Activated naive CD4-positive, alpha-beta T cell (primary cell): ENCODE measurements at places on chromosomes 5 and 9.

- DNase-seq = no peak
Measured at GRCh38 chr9:123865226-123866000, 64.5 kb downstream of the DENND1A start.

DNA sequence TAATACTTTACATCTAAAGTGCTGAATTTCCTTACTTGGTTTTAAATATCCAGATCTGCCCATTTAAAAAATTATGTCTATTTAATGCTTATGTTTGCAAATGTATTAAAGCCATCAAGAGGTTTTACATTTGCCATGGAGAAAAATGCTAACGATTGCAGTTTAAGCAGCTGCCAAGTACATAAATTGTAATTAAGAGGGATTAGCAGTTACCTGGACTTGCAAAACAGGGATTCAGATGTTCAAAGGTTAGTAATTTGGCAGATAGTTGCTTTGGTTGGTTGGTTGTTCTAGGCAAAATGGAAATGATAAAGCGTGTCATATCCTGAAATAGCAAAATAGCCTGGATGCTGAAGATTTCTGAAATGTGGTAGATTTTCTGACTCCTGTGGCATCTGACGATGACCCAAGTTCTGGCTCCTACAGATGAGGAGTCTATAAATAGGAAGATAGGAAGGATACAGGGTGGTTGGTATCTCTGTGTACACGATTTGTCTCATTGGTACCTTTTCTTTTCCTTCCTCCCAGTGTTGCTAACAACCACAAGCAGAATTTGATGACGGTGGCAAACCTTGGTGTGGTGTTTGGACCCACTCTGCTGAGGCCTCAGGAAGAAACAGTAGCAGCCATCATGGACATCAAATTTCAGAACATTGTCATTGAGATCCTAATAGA, 282.9 kb downstream of the NR3C1 start:
- no peak for DNase-seq

DNA sequence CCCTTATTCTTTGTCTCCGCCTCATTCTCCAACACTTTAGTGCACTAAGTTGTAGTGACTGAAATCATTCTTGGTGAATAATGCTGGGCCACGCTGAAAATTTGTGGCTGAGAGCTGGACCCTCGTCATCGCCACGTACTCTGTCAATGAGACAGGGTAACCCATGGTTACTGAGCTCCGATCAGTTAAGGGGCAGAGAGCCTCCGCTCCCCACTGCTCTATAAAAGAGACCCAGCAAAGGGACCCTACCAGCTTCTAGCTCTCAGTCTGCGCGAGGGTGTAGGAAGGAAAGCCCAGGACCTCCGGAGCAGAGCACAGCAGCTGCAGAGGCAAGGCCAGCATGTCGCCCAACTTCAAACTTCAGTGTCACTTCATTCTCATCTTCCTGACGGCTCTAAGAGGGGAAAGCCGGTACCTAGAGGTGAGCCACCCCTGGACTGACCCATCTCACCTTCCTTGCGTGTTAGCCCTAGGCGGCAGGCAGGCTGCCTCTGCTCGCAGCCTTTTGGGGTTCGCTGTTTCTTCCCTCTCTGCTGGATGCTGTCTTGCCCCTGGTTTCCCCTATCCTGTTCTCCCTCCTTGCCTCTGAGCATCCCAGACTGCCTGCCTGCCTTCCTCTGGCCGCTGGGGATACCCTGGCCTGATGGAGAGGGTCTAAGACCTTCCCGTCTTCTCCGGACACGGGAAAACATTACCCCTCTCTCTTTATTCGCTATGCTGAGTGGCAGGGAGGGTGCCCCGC, at the start of gene CRHBP:
CRHBP (plus strand) TSS at position 251 of the 742 bp plus-strand sequence; CDS start at position 341, 90 bp downstream.
- no peak for DNase-seq

GRCh38 chr5:31215236-31215635, 21.8 kb downstream of the CDH6 start:
- no peak for DNase-seq

DNA sequence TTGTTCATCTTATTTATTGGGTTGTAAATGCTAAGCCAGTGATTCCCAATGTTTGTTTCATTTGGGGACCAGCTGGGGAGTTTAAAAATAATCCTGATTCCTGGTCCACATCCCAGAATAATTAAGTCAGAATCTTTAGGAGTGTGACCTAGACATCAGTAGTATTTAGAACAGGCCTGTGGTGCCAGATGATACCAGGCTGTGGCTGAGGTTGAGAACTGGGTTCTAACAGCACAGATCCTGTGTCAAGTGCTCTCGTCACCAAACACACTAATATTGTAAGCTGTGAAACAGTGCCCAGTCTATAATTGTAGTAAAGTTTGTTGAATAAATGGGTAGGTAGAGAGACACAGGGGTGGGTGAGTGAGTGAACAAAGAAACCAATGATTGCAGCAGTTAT, 172.1 kb upstream of the PPP1R2B start:
- DNase-seq = no peak

DNA sequence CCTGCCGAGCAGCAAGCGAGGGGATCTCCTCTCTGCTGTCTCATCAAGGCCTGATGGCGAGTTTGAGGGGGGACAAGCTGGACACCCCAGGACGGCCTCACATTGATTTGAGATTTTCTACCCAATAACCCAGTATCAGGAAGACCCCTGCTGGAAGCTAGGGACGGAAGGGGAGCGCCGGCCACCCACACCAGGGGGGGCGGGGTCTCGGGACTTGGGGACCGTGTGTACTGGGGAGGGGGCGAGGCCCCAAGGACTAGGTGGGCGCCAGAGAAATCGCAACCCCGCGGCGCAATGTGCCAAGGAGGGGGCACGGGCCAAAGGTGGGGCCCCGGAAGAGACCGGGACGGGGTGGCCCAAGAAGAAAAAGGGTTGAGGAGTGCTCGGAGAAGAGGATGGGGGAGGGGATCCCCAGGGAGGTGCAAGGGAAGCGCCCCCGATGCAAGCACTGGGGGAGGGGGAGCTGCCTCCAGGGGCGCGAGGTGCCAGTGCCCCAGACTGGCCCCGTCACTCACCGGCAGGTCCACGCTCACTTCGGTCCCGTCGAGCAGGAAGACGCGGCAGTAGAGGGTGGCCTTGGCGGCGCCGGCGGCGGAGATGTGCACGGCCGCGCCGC, 1.1 kb downstream of the EPB41L4B start:
- no peak for DNase-seq
